Hepatocyte (in vitro differentiated cells): ENCODE measurements at places on chromosomes 2 and 18. TPM values are rescaled to one million over a fixed set of nuclear protein-coding genes. Genes with fewer than 3 reads are reported as not detected.

The PROM2 gene
- 1.2 and 2.8 TPM in 2 replicates for total RNA-seq

DNA sequence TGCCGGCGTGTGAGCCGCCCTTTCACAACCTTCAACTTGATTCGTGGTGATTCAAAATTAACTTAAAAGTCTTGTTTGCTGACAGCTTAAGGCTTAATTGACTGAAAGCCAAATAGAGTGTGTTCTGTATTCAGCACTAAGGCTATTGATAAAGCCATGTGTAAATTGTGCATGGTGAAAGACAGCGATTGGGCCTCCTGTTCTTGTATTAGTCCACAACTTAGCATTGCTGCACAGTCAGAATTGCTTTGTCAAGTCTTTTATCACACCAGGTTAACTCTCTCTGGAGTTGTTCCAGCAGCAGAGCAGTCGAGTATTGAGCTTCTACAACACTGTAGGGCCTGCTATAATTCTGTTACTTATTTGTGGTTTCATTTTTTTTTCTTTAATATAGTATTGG is 210.1 kb downstream of the WDR7 start:
- H3K27me3 ChIP-seq, result no peaks in the 10 kb centered on the region
- no peak overlapping the region for H3K4me3 ChIP-seq
- H3K36me3 ChIP-seq, result no peaks in the 10 kb centered on the region
- DNase-seq, result peak; percentile 29
- no peak overlapping the region for H3K27ac ChIP-seq

DNA sequence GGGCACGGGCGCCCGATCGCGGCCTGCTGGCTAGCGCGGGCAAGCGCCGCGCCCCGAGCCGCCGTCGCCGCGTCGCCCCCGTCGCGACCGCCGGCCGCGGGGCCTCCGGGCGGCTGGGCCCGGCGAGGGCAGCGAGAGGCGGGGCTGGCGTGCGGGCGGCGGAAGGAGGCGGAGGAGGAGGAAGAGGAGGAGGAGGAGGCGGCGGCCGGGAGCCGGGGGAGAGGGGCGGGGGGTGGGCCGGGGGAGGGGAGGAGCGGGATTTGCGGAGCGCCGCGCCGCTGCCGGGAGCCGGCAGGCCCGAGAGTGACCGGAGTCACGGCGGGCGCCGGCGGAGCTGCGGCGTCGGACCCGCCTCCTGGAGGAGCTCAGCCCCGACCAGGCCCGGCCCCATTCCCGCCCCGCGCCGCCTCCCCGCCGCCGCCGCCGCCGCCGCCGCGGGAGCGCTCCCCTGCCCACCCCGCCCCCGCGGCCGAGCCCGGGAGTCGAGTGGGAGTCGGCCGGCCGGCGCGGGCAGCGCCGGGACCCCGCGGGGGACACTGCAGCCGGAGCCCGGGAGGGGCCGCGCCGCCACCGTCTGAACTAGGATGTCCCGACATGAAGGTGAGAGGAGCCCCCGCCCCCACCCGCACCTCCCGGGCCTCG is at the start of gene KCMF1:
Gene KCMF1 (plus strand): TSS at position 294 of the 642 bp plus-strand sequence. CDS start 291 bp downstream, at position 585.
- no peaks in the 10 kb centered on the region for H3K27me3 ChIP-seq
- H3K4me1 ChIP-seq, result peaks cover 23% of the 10 kb centered on the region
- H3K27ac ChIP-seq, result peak within 1 kb of the TSS; percentile 100

- H3K27me3 ChIP-seq, result no peaks in the 10 kb centered on the region
- DNase-seq, result no peak
- H3K27ac ChIP-seq, result no peak overlapping the region
- no peak overlapping the region for H3K4me3 ChIP-seq
- no peaks in the 10 kb centered on the region for H3K36me3 ChIP-seq
Observed at GRCh38 chr18:2610549-2610948, 39.2 kb downstream of the NDC80 start.

- H3K27ac ChIP-seq, result no peak overlapping the region
- no peaks in the 10 kb centered on the region for H3K36me3 ChIP-seq
- DNase-seq, result no peak
- H3K4me1 ChIP-seq, result no peaks in the 10 kb centered on the region
- H3K4me3 ChIP-seq, result no peak overlapping the region
Observed at GRCh38 chr2:74954500-74954874, 4.0 kb upstream of the POLE4 start.

GRCh38 chr2:232925153-232925820 is 55.2 kb downstream of the SNORC start:
- no peak overlapping the region for H3K27ac ChIP-seq
- H3K4me3 ChIP-seq, result no peak overlapping the region
- peaks cover 11% of the 10 kb centered on the region for H3K4me1 ChIP-seq
- no peaks in the 10 kb centered on the region for H3K36me3 ChIP-seq
- H3K27me3 ChIP-seq, result peaks cover 55% of the 10 kb centered on the region

DNA sequence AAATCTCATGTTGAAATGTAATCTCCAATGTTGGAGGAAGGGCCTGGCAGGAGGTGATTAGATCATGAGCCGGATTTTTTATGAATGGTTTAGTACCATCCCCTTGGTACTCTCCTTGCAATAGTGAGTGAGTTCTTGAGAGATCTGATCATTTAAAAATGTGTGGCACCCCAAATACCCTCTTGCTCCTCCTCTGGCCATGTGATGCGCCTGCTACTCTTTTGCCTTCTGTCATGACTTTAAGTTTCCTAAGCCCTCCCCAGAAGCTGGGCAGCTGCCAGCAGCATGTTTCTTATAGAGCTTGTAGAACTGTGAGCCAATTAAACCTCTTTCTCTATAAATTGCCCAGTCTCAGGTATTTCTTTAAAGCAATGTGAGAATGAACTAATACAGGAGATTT is 72.6 kb upstream of the FIGN start:
- no peak overlapping the region for H3K4me3 ChIP-seq
- no peaks in the 10 kb centered on the region for H3K36me3 ChIP-seq
- H3K4me1 ChIP-seq, result no peaks in the 10 kb centered on the region
- H3K27me3 ChIP-seq, result no peaks in the 10 kb centered on the region
